ENCODE measurements at places on chromosomes 12 and 14.

GRCh38 chr14:49702725-49703124 is 9.8 kb downstream of the KLHDC1 start:
- DNase-seq, result no peak

DNA sequence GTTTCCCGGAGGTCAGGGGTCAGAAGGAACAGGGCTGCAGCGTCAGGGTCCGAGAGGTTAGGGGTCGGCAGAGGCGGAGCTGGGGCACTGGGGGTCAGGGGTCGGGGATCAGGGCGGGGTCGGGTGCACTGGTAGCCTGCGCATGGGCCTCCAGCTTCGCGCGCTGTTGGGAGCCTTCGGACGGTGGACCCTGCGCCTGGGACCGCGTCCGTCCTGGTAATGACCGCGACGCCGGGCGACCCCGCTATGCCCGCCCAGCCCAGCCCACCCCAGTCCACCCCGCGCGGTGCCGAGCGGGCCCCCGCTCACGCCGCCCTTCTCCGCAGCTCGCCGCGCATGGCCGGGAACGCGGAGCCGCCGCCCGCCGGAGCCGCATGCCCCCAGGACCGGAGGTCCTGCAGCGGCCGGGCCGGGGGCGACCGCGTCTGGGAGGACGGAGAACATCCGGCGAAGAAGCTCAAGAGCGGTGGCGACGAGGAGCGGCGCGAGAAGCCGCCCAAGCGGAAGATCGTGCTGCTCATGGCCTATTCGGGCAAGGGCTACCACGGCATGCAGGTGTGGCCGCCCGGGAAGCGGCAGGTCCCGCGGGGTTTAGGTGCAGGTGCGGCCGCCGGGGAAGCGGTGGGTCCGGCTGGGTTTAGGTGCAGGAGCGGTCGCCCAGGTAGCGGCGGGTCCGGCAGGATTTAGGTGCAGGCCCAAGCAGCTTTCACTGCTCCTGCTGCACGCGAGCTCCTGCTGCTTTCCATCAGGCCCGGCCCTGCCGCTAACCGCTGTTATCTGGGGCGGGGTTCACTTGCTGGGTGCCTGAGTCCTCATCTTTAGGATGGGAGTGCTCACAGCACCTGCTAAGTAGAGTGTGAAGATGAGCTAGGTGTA is 743 bp downstream of the PUS1 start:
- DNase-seq, result no peak

GRCh38 chr14:93859957-93860356 is 67.2 kb upstream of the FAM181A start:
- DNase-seq, result peak; percentile 31

- DNase-seq, result no peak
Measured at GRCh38 chr14:66293533-66294105, 192.6 kb upstream of the CCDC196 start.

- DNase-seq, result no peak
Measured at GRCh38 chr12:45298721-45299692, 83.1 kb downstream of the ANO6 start.

GRCh38 chr12:25072906-25073650 is 121.9 kb downstream of the DNAI7 start:
- no peak for DNase-seq

DNA sequence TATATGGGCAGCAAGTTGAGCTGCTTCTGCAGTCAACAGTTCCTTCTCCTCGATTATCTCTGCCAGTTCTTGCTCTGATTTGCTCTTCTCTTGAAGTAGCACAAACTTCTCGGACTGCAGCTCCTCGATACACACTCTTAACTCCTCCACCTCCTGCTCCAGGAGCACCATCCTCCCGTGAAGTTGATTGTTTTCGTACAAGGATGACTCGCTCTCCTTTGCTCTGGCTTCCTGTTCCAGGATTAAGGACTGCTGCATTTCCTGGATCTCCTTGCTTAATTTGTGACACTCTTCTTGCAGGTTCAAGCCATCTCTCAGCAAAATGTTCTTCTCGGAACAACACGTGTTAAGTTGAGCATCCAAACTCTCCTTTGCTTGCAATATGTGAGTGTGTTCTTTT is 56.2 kb upstream of the VPS33A start:
- DNase-seq, result no peak

DNA sequence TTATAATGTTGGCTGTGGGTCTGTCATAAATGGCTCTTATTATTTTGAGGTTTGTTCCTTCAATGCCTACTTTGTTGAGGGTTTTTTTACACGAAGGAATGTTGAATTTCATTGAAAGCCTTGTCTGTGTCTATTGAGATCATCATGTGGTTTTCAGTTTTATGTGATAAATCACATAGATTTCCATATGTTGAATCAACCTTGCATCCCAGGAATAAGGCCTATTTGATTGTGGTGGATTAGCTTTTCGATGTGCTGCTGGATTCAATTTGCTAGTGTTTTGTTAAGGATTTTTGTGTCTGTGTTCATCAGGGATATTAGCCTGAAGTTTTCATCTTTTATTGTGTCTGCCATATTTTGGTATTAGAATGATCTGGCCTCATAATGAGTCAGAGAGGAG is 27.6 kb downstream of the SLC2A13 start:
- no peak for DNase-seq

DNA sequence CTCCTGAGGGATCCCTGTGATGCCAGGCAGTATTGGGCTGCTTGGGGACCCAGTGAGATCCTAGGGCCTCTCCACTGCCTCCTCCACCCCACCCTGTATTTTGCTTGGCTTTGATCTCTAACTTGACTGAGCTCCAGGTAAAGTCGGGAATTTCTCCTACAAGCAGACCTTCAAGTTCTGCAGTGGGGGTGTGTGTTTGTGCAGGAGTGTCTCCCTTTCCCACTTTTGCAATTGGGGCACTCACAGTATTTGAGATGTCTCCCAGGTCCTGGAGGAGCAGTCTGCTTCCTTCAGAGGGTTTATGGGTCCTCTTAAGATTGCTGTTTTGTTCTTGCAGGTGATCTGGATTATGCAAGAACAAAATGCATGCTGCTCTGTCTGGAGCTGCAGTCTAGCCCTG is 68.9 kb downstream of the ALG10B start:
- no peak for DNase-seq

- no peak for DNase-seq
Measured at GRCh38 chr14:80663541-80663940, 278.0 kb downstream of the CEP128 start.

DNA sequence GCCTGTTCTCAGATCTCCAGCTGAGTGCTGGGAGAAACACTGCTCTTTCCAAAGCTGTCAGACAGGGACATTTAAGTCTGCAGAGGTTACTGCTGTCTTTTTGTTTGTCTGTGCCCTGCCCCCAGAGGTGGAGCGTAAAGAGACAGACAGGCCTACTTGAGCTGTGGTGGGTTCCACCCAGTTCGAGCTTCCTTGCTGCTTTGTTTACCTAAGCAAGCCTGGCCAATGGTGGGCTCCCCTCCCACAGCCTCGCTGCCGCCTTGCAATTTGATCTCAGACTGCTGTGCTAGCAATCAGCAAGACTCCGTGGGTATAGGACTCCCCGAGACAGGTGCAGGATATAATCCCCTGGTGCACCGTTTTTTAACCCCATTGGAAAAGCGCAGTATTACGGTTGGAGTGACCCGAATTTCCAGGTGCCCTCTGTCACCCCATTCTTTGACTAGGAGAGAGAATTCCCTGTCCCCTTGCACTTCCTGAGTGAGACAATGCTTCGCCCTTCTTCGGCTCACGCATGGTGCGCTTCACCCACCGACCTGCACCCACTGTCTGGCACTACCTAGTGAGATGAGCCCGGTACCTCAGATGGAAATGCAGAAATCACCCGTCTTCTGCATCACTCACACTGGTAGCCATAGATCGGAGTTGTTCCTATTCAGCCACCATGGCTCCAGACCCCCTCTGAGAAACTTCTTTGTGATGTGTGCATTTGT is 650.3 kb upstream of the ALG10B start:
- no peak for DNase-seq

DNA sequence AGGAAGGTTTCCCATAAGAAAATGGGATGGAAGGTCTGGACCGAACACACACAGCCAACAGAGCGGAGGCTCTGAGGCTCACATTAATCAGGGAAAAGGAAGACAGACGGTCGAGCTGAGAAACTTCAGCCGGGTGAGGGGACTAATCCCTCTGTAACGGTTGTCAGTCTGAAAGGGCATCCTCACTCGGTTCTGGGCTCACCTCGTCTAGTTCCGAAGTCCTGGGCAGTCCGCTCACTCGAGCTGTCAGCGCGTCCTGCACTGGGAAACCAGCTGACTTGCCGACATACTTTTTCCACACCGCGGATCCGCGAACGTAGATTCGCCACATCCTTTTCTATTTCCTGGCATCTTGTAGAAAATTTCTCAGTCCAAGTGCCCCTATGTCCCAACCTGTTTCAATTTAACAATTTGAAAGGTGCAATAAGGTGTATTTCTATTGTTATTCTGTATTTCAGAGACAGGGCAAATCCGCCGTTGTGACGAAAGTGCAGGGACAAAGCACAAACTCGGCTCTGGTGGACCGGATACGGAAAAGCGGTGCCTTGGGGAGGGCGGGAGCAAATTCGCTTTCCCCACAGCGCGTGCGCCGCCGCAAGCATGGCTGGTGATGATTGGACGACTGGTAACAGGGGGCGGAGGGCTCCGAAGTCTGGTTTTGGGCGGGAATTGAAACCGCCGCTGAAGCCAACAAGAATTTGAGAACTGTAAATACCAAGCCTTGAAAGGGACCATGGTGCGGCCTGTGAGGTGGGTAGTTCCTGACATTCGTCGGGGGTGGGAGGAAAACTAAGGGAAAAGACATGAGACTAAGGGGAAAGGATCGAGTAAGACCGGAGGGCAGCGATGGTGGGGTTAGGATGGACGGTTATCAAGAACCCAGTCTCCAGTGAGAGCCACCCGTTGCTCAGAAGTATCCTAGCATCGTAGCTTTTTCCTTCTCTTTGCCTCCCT is at the start of gene RAD51AP1:
Gene RAD51AP1 (plus strand): TSS at position 684 of the 954 bp plus-strand sequence. CDS start 50 bp downstream, at position 734.
- DNase-seq, result peak; percentile 97

- DNase-seq, result no peak
Measured at GRCh38 chr14:105461903-105462302, 12.7 kb upstream of the CRIP2 start.

- DNase-seq, result no peak
Measured at GRCh38 chr12:25652371-25652770, 99.3 kb upstream of the LMNTD1 start.

DNA sequence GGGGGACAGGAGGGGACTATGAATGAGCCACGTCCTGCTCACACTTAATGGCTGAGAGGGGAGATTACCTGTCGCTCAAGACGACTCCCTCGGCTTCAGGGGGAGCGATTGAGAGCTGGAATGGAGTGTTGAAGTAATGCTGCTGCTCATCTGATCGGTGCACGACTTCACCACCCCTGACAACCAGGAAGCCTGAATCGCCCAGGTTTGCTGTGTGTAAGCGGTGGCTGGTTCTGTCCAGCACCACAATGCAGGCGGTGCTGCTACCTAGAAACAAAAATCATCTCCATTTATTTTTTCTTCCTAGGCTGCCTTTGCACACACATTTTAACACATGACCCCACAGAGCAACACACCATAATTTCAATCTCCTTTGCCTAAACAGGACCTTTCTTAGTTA is 37.3 kb downstream of the PPTC7 start:
- no peak for DNase-seq

- no peak for DNase-seq
Measured at GRCh38 chr12:49489720-49490119, 49.1 kb upstream of the KCNH3 start.

DNA sequence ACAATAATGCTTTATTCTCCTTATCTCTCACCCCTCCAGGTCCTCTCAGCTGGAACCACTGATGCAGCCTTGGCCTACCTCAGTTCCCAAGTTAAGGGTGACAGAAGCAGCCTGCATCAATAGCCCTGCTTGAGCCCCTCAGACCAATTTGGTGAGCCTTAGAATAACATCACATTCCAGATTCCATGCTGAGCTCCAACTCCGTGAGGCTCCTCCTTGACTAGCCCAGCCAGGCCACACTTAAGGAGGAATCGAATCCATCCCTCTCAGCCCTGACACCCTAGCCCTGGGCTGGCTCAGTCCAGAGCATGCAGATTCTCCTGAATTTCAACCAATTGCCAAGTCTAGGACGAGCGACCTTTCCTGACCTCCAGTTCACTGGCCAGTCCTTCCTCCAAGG is 91.1 kb downstream of the ARMH4 start:
- DNase-seq, result no peak
